Activated T-cell treated with anti-CD3 and anti-CD28 coated beads, Interleukin-2, amount 50 U/mL, for 72 hours (primary cell): ENCODE measurements at places on chromosomes 4 and X. TPM values are rescaled to one million over a fixed set of nuclear protein-coding genes. Genes with fewer than 3 reads are reported as not detected.

DNA sequence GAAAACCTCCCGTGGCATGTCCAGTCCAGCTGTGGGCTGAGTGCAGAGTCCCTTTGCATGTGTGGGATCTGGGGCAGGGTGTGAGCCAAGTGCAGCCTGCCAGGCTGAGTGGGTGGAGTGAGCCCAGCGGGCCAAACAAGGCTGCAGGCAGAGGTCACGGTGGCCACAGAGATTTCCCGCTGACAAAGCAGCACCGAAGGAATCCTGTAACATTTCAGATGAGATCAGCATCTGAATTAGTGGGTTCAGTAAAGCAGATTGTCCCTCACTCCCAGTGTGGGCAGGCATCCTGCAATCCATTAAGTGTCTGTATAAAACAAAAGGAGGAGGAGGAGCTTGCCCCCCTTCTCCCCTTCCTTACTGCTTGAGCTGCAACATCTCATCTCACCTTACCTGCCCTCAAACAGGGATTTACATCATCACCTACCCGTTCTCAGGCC is 324.4 kb downstream of the FAT4 start:
- H3K27me3 ChIP-seq = no peaks in the 10 kb centered on the region
- H3K27ac ChIP-seq = no peak overlapping the region
- H3K36me3 ChIP-seq = no peaks in the 10 kb centered on the region
- no peak overlapping the region for H3K4me3 ChIP-seq
- DNase-seq = no peak

DNA sequence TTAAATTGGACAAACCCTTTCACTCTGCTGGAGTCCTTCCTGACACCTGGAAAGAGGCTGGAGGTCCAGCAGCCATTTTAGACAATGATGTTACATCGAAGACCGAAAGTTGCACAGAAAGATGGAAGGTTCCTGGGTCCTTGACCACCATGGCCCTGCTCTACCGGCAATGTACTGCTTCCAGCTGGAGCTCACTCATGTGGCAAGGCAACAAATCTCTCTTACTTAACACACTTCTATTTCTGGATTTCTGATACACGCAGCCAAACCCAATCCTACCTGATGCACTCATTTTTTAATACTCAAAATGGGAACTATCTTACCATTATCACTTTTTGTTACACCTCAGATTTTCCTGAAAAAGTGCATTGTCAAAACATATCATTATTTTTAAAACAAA is 33.1 kb downstream of the DMD start:
- no peak overlapping the region for H3K27ac ChIP-seq
- no peak overlapping the region for H3K4me3 ChIP-seq
- no peak for DNase-seq
- H3K36me3 ChIP-seq = no peaks in the 10 kb centered on the region
- no peaks in the 10 kb centered on the region for H3K27me3 ChIP-seq

GRCh38 chr4:139329665-139330200 is 27.5 kb upstream of the NDUFC1 start:
- no peak overlapping the region for H3K4me3 ChIP-seq
- peaks cover 23% of the 10 kb centered on the region for H3K36me3 ChIP-seq
- H3K27ac ChIP-seq = no peak overlapping the region
- H3K4me1 ChIP-seq = peaks cover 54% of the 10 kb centered on the region
- no peak for DNase-seq

- H3K27me3 ChIP-seq = no peaks in the 10 kb centered on the region
- no peaks in the 10 kb centered on the region for H3K36me3 ChIP-seq
- H3K27ac ChIP-seq = no peak overlapping the region
- no peak overlapping the region for H3K4me3 ChIP-seq
- no peaks in the 10 kb centered on the region for H3K4me1 ChIP-seq
- DNase-seq = no peak
Measured at GRCh38 chrX:86806786-86807185, 658.5 kb downstream of the DACH2 start.

DNA sequence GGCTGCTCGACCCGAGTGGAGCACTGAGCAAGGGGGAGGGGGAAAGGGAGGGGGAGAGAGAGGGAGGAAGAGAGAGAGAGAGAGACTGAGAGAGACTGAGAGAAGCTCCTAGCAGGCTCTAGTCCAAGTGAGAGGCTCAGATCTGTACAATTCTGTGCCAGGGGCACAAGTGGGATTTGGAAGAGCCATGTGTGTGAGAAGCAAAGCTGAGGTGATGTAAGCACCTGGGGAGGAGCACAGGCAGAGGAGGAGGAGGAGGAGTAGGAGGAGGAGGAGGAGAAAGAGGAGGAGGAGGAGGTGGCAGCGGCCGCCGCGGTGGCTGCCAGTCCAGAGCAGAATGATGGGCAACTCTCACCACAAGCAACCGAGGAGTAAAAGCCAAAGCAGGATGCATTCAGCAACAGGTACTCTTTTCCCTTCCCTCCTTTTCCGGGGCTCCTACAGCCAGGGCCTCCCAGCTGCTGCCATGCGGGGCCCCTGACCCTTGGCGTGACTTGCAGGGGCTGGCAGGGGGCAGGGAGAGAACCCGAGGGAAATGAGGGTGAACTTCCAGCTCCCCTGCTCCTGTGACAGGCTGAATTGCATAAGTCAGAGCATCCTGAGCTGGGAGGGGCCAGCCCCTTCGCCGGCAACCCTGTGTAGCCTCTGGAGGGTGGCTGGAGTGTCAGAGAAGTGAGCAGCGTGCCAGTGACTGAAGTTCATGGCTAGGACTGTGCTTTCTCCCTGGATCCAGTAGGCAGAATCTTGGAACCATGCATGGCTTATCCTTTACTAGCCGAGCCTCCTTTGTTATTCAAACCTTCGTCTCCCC is 62.2 kb downstream of the RTL5 start:
- DNase-seq = no peak
- H3K4me1 ChIP-seq = no peaks in the 10 kb centered on the region

DNA sequence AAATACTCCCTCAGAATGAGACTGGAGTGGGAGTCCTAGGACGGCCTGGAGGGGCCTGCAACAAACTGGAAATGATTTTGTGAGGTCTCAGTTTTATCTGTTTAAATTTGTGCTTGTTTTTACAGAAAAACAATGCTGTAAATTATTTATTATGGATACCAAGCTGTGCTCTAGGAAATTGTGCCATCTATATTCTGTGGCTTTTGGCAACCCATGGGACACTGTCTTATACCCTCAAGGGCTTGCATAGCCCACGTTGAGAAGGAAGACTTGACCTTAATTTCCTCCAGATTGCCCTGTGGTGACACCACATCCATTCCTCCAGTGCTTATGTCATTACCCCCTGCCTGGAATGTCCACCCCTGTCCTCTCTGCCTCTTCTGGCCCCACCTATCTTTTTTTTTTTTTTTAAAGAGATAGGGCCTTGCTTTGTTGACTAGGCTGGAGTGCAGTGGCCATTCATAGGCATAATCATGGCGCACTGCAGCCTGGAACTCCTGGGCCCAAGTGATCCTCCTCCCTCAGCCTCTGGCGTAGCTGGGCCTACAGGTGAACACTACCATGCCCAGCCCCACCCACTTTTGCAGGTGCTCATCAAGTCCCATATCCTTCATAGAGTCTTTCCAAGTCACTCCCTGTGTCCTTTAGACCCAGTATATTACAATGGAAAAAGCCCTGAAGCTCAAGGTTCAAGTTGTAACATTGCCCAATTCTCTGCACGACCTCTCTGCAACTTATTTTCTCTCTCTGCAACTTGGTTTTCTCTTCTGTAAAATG is 77.4 kb downstream of the HPRT1 start:
- DNase-seq = no peak
- no peak overlapping the region for H3K27ac ChIP-seq
- H3K4me3 ChIP-seq = no peak overlapping the region
- H3K4me1 ChIP-seq = peaks cover under 1% of the 10 kb centered on the region
- H3K36me3 ChIP-seq = no peaks in the 10 kb centered on the region
- H3K27me3 ChIP-seq = peaks cover 49% of the 10 kb centered on the region

GRCh38 chrX:123084797-123085196 is 99.3 kb upstream of the GRIA3 start:
- H3K4me1 ChIP-seq = no peaks in the 10 kb centered on the region
- H3K4me3 ChIP-seq = no peak overlapping the region
- no peaks in the 10 kb centered on the region for H3K36me3 ChIP-seq
- no peak for DNase-seq

GRCh38 chr4:184713887-184714286 is 20.0 kb downstream of the CENPU start:
- DNase-seq = no peak
- no peak overlapping the region for H3K27ac ChIP-seq
- no peaks in the 10 kb centered on the region for H3K27me3 ChIP-seq
- H3K4me3 ChIP-seq = no peak overlapping the region

DNA sequence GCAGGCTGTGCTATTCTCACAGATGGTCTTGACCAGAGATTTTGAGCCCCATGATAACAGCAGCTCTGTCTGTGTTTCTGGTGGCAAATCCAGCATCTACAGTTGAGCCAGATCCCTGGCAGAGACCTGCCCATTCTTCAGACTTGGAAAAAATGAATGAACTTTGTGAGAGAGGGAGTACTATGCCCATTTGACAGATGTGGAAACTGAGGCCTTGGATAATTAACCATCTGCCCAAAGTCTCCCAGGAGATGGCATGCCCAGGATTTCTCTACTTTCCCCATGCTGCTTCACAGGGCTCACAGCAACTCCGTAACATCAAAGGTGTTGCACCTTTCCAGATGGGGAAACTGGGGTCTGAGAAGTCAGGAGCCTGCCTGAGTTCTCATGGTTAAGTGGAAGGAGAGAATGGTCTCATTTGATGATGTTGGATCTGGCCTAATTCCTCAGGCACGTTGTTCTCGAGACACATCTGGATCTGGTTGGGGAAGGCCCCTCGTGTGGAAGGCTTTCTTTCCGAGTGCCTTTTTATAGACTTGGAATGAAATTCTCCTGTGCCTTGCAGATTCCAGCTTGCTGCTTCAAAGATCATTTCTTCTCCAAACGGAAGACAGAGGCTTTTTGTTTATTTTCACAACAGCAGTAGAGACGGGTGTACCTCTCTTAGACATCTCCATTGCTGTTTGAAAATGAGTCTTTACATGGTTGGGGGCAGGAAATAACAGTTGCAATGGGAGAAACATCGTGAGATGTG is 73.3 kb upstream of the STX18 start:
- no peaks in the 10 kb centered on the region for H3K27me3 ChIP-seq
- H3K36me3 ChIP-seq = no peaks in the 10 kb centered on the region
- no peak overlapping the region for H3K27ac ChIP-seq

GRCh38 chr4:110034026-110034393 is 121.3 kb downstream of the EGF start:
- H3K36me3 ChIP-seq = peaks cover 6% of the 10 kb centered on the region
- H3K27ac ChIP-seq = no peak overlapping the region
- H3K27me3 ChIP-seq = peaks cover 60% of the 10 kb centered on the region

- H3K4me1 ChIP-seq = no peaks in the 10 kb centered on the region
- H3K36me3 ChIP-seq = no peaks in the 10 kb centered on the region
- H3K27me3 ChIP-seq = no peaks in the 10 kb centered on the region
- no peak overlapping the region for H3K27ac ChIP-seq
- DNase-seq = no peak
Measured at GRCh38 chrX:10450959-10451355, 169.4 kb downstream of the MID1 start.

- DNase-seq = no peak
- H3K27ac ChIP-seq = no peak overlapping the region
- no peak overlapping the region for H3K4me3 ChIP-seq
- no peaks in the 10 kb centered on the region for H3K36me3 ChIP-seq
- no peaks in the 10 kb centered on the region for H3K4me1 ChIP-seq
Measured at GRCh38 chrX:52416816-52417215, 48.0 kb downstream of the XAGE2 start.

DNA sequence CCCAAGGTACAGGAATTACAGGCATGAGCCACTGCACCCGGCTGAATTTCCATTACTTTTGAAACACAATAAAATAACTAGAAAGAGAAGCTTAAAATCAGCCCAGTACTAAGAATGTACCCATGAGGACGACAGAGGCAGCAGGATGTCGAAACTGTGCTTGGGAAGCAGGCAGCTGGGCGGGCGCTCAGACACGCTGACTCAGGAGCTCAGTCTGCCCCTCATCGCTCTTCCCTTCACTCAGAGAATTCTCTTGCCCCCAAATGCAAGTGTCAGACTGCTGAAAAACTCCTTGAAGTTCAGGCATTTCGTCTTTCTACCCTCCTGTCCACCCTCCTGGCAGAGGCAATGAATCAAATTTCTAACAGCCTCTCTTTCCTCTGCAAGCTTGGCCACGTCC is 41.0 kb upstream of the CDKN2AIP start:
- H3K4me1 ChIP-seq = peaks cover 27% of the 10 kb centered on the region
- DNase-seq = no peak
- H3K27me3 ChIP-seq = peaks cover 8% of the 10 kb centered on the region
- no peak overlapping the region for H3K27ac ChIP-seq
- no peaks in the 10 kb centered on the region for H3K36me3 ChIP-seq

DNA sequence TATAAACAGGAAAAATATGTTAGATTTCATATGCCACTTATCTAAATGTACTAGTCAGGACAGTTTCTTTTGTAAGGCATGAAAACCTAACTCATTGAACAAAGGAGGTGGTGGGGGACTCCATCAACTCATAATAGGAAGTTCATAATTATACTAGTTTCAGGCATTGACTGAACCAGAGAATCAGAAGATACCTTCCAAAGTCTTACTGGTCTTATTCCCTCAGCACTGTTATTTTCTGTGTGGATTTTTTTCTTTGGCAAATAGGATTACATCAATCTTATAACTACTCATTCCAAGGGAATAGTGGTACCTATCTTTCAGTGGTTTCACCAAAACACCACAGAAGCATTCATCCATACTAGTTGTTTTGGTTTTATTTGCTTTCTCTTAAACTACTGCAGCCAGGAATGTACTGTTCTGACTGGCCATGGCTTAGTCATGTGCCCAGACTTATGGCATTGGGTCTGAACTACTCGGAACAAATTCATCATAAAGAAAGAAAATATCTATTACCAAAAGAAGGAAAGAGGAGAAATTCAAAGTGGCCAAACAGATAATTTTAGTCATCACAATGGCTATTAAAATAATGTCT is 273.9 kb downstream of the ARAP2 start:
- peaks cover 2% of the 10 kb centered on the region for H3K36me3 ChIP-seq
- peak overlapping the region; percentile 49 for H3K4me3 ChIP-seq
- peak; percentile 43 for DNase-seq
- H3K27me3 ChIP-seq = peaks cover 21% of the 10 kb centered on the region

- no peak overlapping the region for H3K27ac ChIP-seq
- no peaks in the 10 kb centered on the region for H3K36me3 ChIP-seq
- H3K4me3 ChIP-seq = no peak overlapping the region
Measured at GRCh38 chr4:26031704-26032103, 117.7 kb downstream of the SMIM20 start.

DNA sequence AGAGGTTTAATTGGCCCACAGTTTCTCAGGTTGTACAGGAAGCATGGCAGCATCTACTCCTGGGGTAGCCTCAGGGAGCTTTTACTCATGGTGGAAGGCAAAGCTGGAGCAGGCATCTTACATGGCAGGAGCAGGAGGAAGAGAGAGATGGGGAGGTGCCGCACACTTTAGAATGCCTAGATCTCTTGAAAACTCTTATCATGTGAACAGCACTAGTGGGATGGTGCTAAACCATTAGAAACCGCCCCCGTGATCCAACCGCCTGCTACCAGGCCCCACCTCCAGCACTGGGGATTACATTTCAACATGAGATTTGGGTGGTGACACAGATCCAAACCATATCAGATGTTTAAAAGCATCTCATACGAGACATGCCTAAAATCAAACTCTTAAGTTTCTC is 41.6 kb upstream of the SCOC start:
- no peaks in the 10 kb centered on the region for H3K4me1 ChIP-seq
- no peak overlapping the region for H3K27ac ChIP-seq
- H3K4me3 ChIP-seq = no peak overlapping the region
- H3K27me3 ChIP-seq = peaks cover 20% of the 10 kb centered on the region

GRCh38 chrX:22373766-22374165 is 101.1 kb downstream of the CBLL2 start:
- H3K36me3 ChIP-seq = no peaks in the 10 kb centered on the region
- no peaks in the 10 kb centered on the region for H3K4me1 ChIP-seq

The SLC26A1 gene
- not detected for total RNA-seq

The HELT gene
- not detected for total RNA-seq

The FMR1NB gene
- total RNA-seq = not detected

The ART3 gene
- total RNA-seq = not detected

The NLRP2B gene
- not detected for total RNA-seq
